ENCODE measurements at places on chromosomes 5 and 9.
A peak's percentile ranks its signal among the peaks of the same experiment; 100 is the strongest.

DNA sequence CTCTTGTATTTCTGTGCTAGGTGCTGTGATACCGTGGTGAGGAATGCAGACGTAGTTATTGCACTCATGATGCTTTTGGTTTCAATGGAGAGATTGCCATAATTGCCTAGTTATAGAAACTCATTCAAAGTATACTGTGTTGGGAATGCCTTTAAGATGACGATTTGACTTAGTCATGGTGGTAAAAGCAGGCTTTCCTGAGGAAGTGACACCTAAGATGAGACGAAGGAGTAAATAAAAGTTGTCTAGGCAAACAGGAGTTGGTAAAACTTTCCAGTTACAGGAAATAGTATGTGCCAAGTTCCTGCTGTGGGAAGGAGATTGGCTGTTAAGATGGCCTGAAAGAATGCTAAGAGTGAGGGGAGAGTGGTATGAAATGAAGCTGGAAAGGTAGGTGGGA is 48.1 kb downstream of the FOCAD start:
- DNase-seq = no peak

DNA sequence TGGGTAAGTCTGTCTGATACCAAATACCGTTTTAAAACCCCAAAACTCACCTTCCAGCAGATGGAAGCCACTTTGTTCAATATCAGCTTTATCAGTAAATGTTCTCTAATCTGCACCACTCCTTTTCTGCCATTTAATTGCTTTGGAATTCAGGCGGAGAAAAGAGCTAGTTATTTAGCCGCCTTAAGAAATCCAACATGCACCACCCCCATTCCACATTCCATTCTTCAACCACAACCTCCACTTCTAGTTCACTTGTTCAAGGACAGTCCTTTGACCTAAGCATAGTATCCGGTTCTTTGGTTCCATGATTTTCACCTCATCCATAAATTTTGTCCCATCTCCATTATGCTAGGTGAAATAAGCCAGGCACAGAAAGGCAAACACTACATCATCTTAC is 240.1 kb downstream of the DNAH5 start:
- DNase-seq = no peak

- DNase-seq = no peak
Measured at GRCh38 chr9:98494852-98495251, 213.9 kb downstream of the GABBR2 start.

DNA sequence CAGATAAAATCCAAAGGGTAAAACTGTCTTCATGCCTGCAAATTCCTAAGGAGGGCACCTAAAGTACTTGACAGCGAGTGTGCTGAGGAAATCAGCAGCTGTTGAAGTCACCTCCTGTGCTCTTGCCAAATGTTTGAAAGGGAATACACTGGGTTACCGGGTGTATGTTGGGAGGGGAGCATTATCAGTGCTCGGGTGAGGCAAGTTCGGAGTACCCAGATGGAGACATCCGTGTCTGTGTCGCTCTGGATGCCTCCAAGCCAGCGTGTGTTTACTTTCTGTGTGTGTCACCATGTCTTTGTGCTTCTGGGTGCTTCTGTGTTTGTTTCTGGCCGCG is 727 bp upstream of the ADRB2 start:
- no peak for DNase-seq

- DNase-seq = no peak
Measured at GRCh38 chr9:123036893-123037545, 3.6 kb downstream of the GPR21 start.

- DNase-seq = peak; percentile 72
Measured at GRCh38 chr5:139635606-139636206, 12.4 kb upstream of the CXXC5 start.

GRCh38 chr5:56100439-56101176 is 105.8 kb upstream of the IL6ST start:
- no peak for DNase-seq

DNA sequence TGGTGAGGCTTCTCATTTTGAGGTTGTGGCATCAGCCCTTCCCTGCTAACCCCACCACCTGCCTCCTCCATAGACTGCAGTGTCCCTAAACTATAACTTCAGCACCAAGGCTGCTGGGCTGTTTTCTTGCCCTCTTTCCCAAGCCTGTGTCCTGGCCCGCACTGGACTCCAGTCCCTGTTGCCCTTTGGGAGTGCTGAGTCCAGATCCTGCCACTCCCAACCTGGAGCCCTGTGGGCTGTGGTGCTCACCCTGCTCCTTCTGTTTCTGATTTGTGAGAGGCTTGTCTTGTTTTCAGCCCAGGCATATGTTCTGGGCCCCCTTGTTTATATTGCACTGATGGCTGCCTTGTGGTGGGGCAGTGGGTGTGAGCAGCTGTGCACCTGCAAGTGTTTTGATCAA is 39.7 kb upstream of the RNU6ATAC start:
- DNase-seq = no peak

DNA sequence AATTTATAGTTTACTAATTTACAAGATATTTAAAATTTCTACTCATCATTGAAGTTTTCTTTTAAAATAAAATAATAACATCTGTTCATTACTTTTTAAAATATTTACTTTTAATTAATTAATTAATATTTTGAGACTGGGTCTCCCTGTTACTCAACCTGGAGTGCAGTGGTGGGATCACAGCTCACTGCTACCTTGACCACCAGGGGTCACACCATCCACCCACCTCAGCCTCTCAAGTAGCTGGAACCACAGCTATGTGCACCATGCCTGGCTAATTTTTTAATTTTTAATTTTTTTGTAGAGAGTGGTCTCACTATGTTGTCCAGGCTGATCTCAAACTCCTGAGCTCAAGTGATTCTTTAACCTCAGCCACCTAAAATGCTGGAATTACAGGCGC is 1013.6 kb downstream of the CDH9 start:
- DNase-seq = no peak

DNA sequence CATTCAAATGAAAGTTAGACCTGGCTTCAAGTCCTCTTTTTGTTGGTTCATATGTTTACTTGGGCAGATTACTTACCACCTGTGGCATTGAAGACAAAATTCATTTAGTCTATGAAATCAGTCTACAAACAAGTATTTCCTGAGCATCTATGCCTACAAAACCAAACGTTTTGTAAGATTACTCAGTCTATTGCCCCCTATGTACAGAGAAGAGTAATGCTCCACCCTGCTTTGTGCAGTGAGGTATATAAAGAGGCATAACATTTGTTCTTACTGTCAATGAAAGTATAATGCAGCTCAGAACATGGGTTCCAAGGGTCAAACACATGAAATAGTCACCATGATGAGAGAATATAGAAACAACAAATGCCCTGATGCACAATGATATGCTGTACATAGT is 580.7 kb downstream of the KIF4B start:
- no peak for DNase-seq

GRCh38 chr5:155136216-155136850 is 122.8 kb downstream of the KIF4B start:
- DNase-seq = no peak

DNA sequence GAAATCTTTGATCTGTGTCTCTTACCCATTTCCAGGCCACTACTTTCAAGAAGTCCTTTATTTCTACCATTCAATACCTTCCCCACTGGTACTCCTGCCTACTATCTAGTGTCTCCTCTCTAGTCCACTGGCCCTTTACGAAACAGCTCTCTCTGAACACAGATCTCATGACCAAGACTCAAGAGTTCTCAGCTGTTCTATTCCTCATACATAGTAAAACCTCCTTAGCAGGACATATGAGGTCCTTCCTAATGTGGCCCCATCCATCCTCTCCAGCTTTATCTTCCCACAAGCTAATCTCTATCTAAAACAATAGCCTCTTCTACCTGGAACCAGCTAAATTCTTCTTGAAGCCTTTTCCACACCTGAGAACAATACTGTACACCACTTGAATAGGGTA is 2.6 kb downstream of the TEX10 start:
- DNase-seq = no peak

- DNase-seq = peak; percentile 13
Measured at GRCh38 chr9:124377551-124378406, 37.5 kb downstream of the PSMB7 start.

DNA sequence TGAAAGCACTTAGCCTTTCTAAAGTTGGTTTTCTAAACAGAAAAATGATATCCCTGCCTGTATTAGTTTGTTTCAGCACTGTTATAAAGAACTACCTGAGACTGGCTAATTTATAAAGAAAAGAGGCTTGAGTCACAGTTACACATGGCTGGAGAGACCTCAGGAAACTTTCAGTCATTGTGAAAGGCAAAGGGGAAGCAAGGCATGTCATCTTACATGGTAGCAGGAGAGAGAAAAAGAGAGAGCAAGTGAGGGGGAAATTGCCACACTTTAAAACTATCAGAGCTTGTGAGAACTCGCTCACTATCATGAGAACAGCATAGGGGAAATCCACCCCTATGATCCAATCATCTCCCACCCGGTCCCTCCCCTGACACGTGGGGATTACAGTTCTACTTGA is 64.9 kb downstream of the FAM170A start:
- DNase-seq = no peak

DNA sequence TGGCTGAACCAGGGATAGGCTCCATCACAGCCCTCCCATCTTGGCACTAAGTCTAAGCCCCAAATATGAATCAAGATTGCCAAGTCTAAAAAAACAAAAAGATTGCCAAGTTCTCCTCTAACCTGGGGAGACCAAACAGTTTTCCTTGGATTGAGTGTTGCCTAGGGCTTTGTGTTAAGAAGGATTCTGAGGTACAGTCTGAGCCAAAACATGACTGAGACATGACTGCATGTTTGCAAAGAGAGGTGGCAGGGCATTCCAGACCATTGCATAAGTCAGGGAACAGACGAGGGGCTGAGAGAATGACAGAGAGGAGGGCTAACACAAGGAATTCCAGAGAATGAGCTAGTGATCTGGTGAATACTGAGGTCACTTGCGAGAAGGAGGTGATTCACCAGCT is 11.4 kb downstream of the LAMC3 start:
- no peak for DNase-seq

GRCh38 chr5:7597059-7597642 is 201.2 kb downstream of the ADCY2 start:
- DNase-seq = no peak

- DNase-seq = no peak
Measured at GRCh38 chr5:80067531-80068245, 32.5 kb downstream of the THBS4 start.

GRCh38 chr5:38258319-38259061 is at the start of gene EGFLAM:
Gene EGFLAM, plus strand, starts transcription at chr5:38258559. Its CDS starts 196 bp downstream, at chr5:38258755.
- DNase-seq = no peak

DNA sequence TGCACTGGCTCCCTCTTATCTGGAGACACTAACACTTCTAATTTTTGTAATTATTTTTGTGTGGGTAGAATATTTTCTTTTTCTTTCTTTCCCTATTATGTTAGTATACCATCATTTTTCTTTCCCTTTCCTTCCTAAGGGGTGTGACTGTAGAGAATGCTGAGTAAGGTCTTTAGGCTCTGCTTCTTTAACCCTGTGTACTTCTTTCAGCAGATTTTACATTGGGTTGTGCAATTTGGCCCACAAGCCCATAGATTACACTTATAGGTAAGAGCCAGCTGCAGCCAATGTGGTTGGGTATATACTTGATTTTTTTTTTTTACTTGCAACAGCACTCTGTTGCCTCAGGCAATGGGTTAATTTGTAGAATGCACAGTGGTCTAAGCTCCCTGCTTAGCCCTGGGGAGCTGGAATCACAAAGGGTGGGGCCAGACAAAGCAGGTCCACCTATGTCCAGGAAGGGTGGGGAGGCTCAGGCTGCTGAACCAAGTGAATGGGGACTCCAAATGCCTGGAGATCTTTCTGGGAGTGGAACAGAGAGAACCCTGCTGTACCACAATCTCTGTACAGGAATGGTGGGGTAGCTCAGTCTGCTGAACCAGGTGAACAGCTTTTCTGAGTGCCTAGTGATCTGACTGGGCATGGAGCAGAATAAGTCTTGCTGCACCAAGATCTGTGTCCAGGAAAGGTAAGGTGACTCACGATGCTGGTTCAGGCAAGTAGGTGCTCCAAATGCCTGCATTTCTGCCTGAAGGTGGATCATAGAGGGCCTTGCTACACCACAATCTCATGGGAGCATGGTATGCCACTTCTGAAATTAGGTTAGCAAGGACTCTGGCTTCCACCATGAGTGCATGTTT is 64.9 kb downstream of the SLC25A46 start:
- DNase-seq = no peak

DNA sequence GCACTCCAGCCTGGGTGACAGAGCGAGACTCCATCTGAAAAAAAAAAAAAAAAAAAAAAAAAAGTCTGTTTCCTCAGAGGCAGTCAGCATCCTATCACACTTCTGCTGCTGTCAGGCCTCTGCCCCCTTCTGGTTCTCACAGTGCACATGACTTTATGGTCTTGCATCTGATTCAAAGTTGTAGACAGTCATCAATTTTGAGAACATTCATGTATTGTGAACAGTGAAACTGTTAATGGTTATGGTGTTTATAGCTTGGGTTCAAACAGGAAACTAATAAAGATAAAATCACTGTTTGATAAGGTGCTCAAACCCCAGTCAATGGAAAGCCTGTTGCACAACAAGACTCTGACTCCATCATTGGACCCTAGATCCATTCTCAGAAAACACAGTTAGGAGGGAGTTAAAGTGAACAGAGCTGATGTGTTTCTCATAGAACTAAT is 61.4 kb downstream of the FOXD1 start:
- DNase-seq = no peak

GRCh38 chr5:169814522-169814921 is 165.8 kb downstream of the INSYN2B start:
- DNase-seq = no peak

DNA sequence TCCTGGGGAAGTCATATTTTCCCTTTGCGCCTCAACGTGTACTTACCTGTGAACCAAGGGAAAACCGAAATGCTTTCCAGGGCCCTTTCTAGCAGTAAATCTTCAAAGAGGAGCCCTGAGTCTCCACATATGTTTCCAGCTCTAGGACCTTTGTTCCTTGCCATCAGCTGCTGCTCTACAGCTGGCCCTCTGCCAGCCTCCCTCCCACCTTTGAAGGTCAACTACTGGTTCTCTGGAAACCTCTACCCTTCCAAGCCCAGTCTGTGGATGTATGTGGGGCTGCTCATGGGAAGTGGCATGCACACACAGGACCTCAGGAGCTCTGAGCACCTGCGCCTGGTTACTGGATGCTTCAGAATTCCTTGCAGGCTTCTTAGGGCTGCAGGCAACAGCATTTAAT is 117.2 kb downstream of the PSD2 start:
- no peak for DNase-seq

DNA sequence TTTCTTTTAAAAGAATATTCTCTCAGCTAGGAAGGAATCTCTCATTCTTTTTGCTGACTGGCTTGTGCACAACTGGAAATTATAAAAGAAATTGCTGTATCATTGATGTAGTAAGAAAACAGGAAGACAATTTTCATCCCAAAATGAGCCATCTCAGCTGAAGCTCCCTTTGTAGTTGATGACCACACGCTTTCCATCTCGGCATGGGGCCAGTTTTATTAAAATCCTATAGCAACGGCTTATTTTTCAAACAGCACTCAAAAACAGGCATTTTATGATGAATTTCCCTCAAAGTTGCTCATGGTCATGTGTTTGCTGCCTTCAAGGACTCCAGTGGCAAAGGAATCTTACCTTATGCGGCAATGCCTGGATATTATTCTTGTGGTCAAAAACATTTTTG is 62.4 kb upstream of the GLIS3 start:
- no peak for DNase-seq

- no peak for DNase-seq
Measured at GRCh38 chr5:52809884-52810283, 22.2 kb downstream of the ITGA1 start.

DNA sequence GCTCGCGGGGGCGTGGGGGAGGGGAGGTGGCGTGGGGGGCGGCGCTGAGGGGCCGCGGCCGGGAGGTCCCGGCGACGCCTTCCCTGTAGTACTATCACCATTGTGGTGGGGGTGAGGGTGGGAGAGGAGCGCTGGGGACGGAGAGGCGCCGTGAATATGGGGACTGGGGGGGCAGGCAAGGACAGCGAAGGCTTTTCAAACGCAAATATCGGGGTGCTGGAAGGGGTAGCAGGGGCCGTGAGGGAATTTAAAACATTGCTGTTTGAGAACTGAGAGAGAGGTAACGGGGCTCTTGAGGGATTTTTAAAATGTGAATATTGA is 427 bp downstream of the RBM27 start:
- DNase-seq = no peak

All from NCI-H187 (cell line).